ENCODE measurements at places on chromosomes 2 and 18.

GRCh38 chr2:161371869-161372268 lies 44.2 kb upstream of the TBR1 start:
- no peak for DNase-seq

- DNase-seq, result no peak
Observed at GRCh38 chr2:176781570-176782217, 430.9 kb upstream of the HNRNPA3 start.

DNA sequence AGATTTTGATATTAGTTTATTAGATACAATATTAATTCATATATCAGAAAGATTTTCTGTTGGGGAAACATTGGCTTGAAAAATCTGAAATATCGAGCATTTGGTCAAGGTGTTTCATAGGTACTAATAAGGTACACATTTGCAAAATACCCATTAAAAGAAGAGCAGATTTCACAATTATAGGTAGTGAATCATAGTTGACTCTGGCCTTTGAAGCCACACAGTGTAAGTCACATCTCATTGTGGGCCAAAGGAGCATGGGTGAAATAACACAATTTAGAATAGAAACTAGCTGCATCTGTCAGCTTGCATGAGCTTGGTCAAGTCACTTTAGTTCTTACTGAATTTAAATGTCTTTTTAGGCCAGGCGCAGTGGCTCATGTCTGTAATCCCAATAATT lies 4.9 kb downstream of the KDM3A start:
- no peak for DNase-seq

- no peak for DNase-seq
Observed at GRCh38 chr2:57296795-57297517, 749.6 kb upstream of the VRK2 start.

DNA sequence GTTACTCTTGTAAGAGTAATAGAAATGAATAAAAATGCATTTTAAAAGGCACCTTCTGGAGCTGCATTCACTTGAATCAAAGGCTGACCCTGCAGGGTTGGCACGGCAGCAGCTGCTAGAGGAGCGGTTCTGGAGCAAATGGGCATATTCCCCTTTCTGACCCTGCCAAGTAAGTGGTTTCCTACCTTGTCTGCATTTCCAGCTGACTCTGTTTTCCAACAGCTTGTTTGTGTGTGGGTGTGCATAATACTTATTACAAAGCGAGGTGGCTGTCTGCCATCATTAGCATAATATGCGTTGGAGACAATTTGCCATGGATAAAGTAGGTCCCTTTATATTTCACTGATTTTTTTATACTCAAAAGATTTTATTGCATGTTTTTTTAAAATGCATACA lies 21.3 kb upstream of the TTN start:
- DNase-seq, result no peak

DNA sequence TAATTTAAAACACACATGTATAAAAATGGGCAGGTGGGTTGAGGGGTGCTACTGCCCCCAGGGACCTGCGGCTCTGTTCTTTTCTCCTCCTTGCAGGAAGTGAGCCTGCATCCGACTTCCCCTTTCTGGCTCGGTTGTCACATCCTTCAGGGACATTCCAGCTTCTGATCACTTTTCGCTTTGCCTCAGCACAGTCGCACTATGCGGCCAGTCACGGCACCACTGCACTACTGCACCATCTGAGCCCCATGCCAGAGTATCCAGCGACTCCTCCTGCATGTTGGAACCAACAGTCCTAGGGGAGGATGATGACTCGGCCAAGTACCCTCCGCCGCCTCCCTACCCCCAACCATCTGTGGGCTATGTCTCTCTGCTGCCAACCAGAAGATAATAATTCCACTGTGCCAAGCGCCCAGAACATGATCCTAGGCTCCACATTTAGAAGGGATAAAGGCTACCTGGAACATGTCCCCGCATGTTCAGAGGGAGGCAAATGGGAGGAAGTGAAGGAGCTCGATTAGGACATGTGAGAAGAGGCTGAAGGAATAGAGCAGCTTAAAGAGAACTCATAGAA lies 17.6 kb downstream of the CDC42EP3 start:
- no peak for DNase-seq

GRCh38 chr2:28395334-28396061 lies 2.8 kb downstream of the FOSL2 start:
- peak; percentile 65 for DNase-seq

- DNase-seq, result no peak
Observed at GRCh38 chr2:46493971-46494250, 14.5 kb downstream of the TMEM247 start.

DNA sequence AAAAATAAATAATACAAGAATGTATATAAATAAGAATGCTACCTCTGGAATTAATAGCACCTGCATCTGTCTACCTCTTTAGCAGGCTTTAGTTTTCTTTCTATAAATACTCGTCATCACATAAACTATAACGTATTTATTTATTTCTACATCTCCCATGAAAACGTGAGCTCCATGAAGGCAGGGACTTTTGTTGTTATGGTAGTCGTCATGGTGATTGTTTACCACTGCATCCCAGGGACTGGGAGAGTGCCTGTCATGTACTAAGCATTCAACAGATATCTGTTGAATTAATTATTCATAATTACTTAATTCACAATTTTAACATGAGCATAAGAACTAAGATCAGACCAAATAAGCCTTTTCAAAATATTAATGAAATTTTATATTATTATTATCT lies 386.6 kb downstream of the NRXN1 start:
- no peak for DNase-seq

- DNase-seq, result no peak
Observed at GRCh38 chr2:84317135-84317534, 141.9 kb downstream of the SUCLG1 start.

DNA sequence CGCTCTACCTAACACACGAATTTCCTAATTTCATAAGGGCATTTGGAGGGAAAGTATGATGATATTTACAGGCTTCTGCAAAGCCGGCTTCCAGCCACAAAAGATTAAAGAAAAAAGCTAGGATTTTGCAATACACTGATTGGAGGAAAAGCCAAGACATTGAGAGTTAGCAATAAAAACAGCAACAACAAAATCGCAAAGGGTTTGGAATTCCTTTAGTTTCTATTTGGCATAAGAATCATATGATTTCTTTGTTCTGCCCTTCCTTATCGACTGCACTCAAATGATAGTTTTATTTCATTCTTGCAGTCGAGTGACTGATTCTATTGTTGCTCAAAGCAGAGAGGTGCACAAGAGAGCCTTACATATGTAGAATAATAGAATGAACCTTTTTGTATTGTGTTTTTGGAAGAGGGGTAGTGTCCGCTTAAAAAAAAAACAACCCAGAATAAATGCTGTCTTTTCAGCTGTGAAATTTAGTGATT lies 3.9 kb upstream of the ZNF532 start:
- no peak for DNase-seq

DNA sequence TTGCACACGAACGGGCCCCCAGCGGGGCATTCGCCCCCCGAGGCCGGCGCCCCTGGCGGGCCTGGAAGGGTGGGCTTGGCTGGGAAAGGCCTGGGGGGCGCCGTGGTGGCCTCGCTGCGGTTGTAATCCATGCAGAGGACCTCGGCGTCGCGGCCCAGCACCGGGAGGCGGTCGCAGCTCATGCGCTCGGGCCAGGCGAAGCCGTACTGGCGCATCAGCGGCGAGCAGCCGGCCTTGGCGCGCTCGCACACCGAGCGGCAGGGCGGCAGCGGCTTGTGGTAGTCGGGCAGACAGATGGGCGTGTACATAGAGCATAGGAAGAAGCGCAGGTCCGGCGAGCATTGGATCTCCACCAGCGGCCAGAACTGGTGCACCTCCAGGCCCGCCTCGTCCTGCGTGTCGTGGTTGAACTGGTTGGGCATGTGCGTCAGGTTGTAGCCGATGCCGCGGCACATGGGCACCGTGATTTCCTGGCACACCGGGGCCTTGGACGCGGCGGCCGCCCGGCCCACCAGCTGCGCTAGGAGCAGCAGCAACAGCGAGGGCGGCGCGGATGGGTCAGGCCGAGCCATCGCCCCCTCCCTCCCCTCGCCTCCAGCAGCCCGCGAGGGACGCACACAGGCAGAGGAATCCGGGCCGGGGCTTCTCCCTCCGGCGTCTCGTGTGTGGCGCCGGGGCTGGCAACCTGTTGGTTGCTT lies 1.4 kb downstream of the FZD5 start:
- DNase-seq, result peak; percentile 55

GRCh38 chr18:26438980-26439379 lies 109.4 kb downstream of the KCTD1 start:
- no peak for DNase-seq
